ENCODE measurements at places on chromosomes 11 and 22.

GRCh38 chr11:9170450-9170849, 79.1 kb upstream of the SCUBE2 start:
- no peak for DNase-seq

DNA sequence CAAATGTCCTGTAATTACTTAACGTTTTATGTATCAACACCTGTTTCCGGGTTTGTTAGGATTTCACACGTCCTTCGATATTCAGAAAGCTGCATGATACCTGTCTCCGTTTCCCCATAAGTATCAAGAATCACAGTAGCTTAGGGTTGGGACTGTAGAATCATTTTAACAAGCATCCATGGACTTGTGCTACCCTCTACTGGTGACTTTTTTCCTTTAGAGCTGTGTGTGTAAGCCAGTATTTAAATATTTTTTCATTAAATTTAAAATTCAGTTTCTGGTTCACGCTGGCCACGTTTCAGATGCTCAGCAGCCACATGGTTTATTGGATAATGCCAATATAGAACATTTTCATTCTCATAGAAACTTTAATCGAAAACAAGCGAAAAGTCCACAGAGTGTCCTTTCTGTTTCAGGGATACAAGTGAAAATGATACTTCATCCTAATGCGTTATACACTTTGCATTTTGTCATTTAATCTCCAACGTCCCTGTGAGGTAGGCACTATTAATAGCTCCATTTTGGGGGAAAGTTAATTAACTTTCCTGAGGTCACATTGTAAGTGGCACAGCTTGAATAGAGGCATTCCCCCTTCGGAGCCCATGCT, 61.5 kb upstream of the SLC25A18 start:
- DNase-seq: peak; percentile 20

DNA sequence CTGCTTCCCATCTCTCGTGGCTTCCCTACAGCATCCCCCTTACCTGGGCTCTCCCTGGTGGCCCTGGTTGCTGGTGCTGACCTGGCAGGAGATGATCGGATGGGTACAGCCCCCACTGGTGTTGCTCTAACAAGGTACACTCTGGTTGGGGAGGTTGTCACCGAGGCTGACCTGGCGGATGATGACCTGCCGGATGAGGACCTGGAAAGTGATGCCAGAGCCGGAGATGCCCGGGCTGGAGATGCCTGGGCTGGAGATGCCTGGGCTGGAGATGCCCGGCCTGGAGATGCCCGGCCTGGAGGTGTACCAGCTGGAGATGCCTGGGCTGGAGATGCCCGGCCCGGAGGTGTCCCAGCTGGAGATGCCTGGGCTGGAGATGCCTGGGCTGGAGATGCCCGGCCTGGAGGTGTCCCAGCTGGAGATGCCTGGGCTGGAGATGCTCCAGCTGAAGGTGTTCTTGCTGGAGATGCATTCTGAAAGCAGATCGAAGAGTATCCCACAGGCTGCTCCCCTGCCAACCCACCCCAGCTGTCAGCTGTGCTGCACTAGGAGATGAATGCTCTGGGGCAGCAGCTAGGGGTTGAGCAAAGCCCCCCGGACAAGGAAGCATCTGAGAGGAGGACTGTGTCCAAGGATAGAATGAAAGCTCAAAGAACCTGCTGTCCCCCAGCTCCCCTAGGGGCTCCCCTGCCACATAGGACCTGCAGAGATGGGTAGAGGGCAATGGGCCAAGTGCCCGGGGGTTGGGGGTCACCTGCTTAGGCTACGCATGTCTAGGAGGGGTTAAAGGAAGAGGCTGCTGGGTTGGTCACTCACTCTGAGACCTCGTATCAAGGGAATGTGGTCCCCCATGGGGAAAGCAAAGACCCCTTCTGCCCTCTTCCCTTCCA, 10.6 kb downstream of the TMPRSS13 start:
- no peak for DNase-seq

DNA sequence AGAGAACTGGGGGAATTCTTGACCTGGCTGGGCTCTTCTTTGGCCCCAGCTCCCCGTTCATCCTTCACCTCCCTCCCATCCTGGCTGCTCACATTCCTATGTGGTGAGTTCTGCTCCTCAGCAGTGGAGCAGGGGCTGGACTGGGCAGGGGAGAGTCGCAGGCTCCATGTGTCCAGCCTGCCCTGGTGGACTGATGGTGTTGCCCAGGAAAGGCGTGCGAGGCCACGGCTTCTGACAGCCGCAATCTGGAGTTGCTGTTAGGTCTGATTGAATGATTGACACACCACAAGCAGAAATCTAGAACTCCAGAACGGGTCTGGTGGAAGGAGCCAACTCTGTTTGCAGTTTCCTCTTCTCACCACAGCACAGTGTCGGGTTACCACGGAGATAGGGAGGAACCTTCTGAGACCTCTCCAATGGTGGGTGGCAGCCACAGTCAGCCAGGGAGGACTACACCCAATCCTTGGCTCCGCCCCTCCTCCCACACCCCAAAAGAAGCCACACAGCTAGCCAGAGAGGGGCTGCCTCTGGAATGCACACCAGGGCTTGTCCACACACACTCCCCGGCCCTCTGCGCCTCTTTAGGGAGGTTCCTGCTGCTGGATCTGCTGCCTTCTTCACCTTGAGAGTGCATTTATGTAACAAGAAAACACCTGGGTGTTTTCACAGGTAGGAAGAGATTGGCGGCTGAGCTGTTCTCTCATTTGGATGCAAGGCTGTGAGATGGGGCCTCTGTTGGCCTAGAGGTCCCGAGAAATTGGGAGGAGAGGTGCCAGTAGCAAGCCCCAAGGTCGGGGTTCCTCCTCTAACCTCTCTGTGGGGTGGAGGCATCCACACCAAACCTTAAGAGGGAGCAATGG, 56.4 kb upstream of the CD44 start:
- DNase-seq: peak; percentile 73

DNA sequence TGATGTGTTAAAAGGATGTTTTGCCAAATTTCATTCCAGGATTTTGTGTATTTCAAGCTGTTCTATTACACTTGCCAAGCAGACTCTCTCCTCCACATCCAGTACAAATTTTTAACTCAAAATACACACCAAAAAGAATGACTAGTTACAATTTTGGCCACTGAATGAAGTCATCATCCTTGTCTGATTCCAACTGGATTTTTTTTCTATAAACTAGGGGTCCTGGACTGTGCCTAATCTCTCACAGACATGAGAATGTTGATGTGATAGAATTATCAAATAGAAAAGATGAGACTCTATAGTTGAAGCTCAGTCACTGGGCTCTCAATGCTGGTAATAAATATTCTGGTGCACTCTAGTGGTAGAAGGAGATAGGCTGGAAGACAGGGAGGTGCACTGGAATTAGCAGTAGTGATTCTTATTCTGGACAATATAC, 85.8 kb downstream of the FANCF start:
- DNase-seq: no peak

- no peak for DNase-seq
Measured at GRCh38 chr11:77403211-77403610, 70.7 kb downstream of the PAK1 start.

GRCh38 chr11:65454311-65454695, 31.7 kb downstream of the NEAT1 start:
- DNase-seq: no peak

DNA sequence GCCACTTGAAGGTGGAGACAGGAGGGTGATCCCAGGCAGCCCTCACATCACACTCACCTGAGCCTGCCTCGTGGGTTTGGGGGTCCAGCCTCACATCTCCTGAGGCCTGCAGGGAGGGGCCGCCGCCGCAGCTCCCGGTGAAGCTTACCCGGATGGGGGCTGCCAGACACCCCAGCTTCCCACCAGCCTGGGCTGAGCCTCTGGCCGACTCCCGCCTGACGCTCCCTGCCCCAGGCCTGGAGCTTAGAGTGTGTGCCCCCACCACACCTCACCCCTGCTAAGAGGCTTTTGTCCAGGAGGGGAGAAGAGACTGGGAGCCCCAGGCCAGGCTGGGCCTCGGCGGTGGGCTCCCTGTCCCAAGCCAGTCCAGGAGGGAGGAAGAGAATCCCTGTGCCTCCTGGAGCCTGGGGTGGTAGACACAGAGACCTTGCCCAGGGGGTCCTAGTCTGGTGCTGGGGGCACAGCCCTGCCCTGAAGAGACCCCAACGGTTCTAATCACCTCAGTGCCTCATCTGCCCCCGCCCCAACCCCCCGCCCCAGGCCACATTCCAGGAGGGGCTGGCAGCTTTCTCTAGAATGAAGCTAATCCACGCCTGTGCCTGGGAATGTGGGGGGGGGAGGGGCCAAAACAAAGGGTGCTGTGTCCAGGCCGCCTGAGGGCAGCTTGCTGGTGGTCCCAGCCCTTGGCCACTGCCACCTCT, at the start of gene SLC16A8:
Gene SLC16A8, minus strand, starts transcription at position 254 of the 701 bp plus-strand sequence. CDS start 1,311 bp downstream, outside the sequence.
- DNase-seq: no peak

DNA sequence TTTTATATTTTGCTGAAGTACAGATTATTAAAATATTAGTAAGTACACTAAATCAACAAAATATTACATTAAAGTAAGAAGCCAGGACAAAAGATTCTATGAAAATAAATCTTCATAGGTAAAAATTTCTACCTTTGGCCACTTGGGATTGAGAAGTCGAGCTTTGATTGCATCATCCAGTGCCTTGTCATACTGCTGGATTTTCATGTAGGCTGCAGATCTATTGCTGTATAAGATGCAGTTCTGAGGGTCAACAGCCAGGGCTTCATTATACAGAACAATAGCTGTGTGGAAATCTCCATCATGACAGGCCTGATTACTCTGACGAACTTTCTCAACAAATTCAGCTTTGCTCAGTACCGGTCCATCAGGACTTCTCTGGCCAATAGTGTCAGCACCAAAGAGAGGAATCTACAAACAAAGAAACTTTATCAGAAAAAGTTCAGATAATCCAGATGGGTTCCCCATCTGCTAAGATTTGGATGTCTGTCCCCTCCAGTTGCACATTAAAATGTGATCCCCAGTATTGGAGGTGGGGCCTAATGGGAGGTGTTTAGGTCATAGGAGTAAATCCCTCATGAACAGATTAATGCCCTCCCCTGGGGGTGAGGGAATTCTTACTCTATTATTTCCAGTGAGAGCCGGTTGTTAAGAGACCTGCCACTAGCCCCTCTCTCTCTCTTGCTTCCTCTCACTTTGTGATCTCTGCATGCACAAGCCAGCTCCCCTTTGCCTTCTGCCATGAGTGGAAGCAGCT, 50.0 kb downstream of the TTC28 start:
- no peak for DNase-seq

DNA sequence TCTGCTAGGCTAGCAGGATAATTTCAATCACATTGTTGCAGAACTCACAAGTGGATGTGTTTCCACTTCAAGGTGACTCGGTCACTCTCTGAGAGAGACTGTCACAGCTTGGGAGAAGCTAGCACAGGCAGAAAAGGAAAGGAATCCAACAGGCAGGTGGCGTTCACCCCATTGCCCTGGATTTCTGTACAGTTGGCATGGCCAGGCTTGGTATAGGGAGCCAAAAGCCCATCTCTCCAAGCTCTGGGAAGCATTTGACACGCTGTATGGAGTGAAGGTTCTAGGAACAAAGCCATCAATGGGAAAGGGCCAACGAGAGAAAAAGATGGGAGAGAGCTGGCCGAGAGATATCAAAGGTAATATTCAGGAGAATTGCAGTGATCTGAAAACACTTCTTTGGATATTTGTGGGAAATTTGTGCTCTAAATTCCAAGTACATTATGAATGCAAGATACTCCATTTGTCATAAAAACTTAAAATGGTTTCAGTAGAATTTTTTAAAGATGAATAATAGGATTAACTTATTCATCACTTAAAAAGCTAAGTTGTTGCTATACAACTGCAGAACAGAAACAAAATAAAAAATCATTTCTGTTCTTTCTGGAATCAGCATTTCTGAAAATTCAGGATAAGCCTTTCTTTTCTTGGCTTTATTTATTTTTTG, 223.5 kb upstream of the NTM start:
- no peak for DNase-seq

DNA sequence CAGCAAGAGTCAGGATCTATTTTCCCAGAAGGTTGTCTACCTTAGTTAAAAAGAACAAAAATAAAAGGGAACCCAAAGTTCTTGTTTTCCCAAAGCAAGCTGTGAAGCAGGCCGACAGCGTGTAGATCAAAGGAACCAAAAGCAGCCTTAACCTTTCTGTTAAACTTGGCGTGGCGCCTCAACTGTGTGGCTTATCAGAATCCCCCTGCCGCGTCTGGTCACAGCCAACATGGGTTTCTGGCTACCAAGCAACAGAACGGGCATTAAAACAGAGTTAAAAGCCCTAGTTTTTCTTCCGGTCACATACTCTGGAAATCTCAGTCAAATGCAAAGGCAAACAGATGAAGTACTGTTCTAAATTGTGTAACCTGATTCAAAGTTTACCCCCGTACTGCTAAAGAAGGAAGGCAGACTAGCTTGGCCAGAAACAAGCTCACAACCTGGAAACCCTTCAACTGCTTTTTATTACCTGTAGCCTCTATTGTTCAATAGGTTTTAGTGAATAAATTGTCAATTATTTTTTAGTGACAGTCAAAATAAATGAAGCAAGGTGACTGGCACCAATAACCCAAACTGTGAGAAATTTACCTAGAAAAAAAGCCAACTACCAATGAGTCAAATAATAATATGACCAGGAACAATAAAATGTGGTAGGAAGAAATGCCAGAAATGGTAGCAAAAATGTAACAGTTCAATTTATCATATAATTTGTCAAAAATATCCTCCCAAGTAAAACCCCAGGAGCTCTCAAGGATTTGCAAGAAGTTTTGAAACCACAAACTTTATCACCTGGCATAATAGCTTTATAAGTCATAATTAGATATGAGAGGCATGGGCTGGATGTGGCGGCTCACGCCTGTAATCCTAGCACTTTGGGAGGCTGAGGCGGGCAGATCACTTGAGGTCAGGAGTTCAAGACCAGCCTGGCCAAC, 21.4 kb downstream of the CHKA start:
- DNase-seq: peak; percentile 16

- no peak for DNase-seq
Measured at GRCh38 chr11:67366961-67367760, 6.2 kb downstream of the CLCF1 start.

- DNase-seq: peak; percentile 46
Measured at GRCh38 chr11:64853709-64854108, 9.3 kb upstream of the CDC42BPG start.

DNA sequence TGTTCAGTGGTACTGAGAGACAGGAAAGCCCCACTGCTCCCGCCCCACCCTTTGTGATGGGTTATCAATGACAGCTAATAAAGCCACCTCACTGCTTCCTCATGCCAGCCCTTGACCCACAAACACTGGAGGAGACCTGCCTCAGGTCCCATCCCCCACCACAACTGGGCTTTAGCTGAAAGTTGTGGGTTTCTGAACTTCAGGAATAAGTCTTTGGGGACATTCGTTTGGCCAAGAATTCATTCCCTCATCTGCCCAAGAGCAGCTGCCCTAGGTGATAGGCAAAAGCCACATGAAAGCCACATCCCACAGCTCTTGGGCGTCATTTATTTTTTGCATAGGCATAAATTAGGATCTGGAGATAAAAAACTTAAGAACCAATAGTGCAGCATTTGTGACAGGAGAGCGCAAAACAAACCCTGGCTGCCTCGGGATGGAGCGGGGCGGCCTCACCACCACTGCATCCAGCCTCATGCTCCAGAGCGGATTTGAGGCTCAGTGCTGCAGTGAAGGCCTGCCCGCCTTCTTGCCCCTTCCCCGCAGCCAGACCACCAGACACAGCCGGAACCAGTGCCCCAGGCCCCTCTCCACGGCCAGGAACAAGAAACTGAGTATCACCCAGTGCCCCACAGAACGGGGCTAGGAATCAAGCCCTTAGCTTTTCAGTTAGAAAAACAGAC, 21.2 kb downstream of the SUN2 start:
- DNase-seq: no peak
